ENCODE measurements at places on chromosomes 3 and 15.
A peak's percentile ranks its signal among the peaks of the same experiment; 100 is the strongest.

GRCh38 chr3:46866032-46866595 lies 2.9 kb upstream of the MYL3 start:
- DNase-seq = no peak

GRCh38 chr15:76533995-76534394 lies 197.4 kb downstream of the ISL2 start:
- no peak for DNase-seq

DNA sequence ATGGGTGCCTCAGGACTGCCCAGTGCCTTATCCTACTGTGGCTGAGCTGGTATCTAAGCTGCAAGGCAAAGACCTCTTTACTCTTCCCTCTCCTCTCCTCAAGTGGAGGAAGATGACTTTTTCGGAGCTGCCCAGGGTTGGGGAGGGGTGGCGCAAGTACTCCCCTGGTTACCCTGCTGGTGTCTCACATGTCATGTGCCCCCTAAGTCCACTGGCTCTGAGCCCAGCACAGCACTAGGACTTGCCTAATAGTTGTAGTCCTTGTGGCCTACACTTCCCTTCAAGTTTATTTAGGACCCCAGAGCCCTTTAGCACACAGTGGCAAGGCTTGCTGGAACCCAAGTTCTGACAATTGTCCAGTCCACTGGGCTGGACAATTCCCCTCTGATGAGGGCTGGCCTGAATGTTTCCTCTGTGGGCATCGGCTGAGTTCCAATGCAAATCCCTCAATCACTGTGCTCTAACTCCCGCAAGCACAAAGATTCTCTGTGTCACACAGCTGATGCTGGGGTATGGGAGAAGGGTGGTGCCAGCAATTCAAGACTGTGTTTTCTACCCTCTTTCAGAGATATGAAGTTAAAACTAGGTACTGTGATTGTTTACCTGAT lies 60.4 kb downstream of the UQCC5 start:
- DNase-seq = no peak

DNA sequence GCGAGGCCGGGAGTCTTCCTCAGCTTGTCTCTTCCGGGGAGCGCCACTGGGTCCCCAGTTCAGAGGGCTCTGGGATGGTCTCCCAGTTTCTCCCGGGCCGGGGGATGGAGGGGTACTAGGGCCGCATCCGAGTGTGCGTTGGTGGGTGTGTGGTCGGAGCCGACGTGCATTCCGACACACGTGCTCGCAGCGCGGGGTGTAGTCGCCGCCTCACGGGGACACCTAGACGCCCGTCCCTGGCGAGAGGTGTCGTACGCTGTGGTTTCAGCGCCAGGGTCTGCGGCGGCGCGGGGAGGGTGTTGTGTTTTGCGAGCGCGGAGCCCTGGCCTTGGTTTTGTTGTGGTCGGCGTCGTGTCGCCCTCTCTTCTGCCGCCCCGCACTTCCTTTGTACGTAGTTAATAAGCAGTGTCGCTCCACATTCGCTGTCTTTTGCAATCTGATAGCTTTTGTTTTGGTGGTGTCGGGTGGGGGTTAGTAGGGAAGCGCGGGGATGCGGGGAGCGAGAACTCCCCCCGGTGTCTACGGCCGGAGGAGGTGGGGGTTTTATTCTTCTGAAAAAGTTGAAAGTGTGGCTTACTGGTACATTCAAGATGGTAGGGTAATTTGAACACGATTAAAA lies 2.2 kb downstream of the IGF1R start:
- DNase-seq = no peak

- no peak for DNase-seq
Measured at GRCh38 chr3:186596568-186597287, 16.1 kb upstream of the AHSG start.

DNA sequence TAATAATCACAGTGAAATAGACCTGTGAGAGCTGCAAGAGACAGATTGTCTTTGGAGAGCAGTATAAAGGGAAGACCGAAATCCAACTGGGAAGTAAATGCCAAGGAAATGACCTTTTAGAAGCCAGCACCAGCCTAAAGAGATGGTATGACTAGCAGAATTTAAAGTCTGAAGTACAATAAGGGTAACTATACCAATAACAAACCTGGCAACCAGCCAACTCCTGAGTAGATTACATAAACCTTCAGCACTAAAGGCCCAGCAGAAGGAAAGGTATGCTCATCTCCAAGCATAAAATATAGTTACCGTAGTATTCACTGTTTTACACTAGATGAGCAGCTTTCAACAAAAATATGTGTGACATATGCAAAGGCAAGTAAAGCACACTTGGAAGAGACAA lies 155.1 kb upstream of the SATB1 start:
- DNase-seq = no peak

DNA sequence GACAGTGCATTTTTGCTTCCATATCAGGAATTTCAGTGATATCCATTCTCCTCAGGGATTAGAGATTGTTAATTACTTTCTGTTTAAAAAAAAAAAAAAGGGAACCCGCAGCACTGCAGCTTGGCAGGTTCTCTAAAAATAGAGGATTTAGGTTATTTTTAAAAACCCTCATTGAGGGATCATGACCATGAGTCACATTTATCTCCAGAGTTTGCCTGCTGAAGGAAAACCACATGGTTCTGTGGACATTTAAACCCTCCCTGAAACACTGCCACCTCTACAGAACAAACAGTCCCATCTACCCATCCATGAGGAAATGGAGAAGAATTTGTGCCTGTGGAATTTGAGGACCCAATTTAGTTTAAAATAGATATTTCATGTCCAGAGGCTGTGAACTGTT lies 66.2 kb upstream of the UBE2E1 start:
- no peak for DNase-seq

DNA sequence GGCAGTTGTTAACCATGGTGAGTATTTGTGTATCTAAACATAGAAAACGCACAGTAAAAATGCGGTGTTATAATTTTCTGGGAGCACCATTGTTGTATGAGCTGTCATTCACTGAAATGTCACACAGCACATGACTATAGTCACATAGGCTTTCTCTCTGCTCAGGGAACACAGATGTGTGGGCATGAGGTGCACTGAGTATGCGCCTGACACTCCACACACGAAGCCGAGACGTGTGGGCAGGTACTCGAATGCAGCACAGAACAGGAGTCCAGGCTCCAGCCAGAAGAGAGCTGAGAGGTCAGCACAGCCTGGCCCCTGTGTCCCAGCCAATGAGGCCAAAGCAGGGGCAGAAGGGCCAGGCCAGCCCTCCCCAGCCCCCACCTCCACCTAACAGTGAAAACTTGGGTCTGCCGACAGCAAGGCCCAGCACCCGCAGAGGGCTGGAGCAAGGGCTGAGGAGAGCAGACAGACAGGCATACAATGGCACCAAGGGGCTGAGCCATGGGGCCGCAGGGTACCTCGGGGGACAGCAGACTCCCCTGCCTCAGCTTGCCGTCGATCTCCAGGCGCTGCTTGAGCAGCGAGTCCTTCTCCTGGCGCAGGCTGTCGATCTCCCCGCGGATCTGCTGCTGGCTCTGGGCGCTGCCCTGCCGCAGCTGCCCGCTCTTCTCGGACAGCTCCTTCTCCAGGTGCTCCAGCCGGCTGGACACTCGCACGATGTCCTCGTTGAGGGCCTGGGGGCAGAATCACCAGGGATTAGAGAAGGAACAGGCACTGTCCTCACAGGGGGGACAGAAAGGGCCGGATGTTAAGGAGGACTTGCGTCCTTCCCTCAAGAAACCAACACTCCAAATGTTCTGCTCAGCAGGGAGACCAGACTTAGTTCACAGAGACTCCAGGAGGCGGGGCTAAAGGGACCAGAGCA lies 24.0 kb downstream of the KIF7 start:
- DNase-seq = no peak

DNA sequence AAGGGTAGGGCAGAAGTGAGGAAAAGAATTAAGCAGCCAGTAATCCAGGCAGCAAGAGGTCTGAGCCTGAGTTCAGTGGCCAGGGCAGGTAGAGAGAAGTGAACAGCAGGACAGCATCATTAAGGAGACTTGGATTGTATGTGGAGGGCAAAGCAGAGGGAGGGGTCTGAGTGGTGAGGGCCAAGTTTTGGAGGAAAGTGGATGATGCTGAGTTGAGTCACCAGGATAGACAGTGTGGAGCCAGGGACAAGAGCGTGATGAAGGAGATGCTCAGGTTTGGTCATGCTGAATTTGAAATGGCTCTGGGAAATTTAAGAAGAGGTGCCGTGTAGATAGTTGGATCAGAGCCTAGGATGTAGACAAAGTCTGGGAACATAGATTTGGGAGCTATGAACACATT lies 93.1 kb downstream of the ARHGEF26 start:
- no peak for DNase-seq

DNA sequence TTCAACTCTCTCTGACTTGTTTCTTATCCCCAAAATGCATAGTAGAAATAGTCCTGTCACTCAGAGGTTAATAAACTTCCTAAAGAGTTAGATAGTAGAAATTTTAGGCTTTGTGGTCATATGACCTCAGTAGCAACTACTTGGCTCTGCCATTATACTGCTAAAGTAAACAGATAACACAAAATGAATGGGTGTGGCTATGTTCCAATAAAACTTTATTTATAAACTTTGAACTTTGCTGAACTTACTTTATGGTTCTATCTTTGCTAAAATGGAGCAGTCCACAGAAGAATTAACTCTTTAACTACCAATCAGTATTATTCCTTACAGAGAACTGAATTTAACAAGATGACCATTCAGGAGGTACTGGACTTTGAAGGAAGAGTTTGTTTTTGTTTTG lies 393.6 kb upstream of the CDIN1 start:
- DNase-seq = no peak

DNA sequence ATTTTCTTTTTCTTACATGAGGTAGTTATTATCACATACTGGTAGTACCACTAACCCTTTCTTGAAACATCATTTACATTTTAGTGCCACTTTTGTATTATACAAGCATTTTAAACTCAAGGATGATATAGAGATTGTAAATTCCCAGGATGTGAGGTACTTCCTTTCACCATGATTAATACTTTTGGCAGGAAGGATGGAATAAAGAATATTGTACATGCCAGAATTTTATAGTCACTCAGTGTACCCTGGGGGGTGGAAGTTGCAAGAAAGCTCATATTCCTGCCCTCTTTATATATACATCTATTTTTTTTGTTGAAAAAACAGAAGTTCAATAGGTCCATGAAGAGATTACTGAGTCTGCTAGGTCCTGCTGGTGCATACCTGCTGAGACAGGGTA lies 141.0 kb upstream of the PLSCR5 start:
- no peak for DNase-seq

GRCh38 chr15:22952796-22953579 lies 27.2 kb downstream of the CYFIP1 start:
- no peak for DNase-seq

GRCh38 chr3:137963463-137963862 lies 46.5 kb upstream of the CLDN18 start:
- DNase-seq = no peak

GRCh38 chr3:173912126-173912525 lies 514.6 kb downstream of the NLGN1 start:
- no peak for DNase-seq

- no peak for DNase-seq
Measured at GRCh38 chr3:177111541-177111949, 85.7 kb downstream of the TBL1XR1 start.

GRCh38 chr3:194031867-194032635 lies 103.9 kb upstream of the HES1 start:
- no peak for DNase-seq

- no peak for DNase-seq
Measured at GRCh38 chr3:50652709-50653108, 22.0 kb upstream of the DOCK3 start.

DNA sequence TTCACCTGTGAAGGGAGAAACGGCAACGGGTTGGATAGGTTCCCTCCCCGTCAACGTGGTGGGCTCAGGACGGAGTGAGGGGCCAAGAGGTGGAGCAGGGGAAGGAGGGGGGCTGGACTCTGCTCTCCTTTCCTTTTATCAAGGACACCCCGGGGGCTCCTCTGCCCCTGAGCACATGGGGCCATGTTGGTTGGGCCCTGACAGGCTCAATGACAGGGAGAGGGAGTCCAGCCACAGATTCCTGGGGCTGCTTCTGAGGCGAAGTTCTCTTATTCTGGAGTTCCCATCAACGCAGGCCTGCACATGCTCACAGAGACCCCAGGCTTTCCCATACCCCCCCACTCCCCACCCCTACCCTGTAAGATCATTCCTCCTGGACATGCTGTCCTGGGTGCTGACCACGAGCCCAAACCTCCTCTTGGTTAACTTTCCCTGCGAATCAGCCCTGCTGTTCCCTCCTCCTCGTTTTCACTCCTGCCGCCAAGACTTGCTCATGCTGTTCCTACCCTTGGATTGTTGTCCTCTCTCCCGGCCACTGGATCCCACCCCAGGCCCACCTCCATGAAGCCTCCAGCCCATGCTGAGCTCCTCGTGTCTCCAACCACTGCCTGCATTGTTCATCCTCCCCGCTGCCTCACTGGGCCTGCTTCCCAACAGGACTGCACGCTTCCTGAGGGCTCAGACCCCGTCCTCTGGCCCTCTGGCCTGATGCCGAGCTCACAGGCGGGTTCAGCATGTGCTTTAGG lies 61.2 kb downstream of the SENP2 start:
- DNase-seq = no peak

DNA sequence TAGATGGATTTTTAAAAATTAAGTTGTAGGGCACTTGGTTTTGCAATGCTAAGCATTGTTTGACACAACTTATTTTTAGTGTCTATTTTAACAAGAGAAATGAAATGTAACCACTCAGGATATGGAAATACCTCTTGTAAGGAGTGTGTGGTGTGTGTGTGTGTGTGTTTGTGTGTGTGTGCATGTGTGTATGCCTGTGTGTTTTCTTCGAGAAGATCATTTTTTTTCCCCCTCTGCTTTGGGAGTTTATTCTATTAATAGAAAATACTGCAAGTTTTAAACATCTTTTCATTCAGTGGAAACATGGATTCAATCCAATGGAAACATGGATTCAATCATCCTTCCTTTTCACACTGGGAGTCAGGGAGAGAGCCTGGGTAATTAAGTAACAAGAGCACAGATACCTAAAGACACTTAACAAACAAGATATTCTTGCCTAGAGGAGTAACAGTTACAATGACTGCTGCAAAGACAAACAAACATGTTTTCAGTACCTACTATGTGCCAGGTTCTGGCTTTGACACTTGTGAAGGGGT lies 567.2 kb upstream of the TBL1XR1 start:
- DNase-seq = no peak

- no peak for DNase-seq
Measured at GRCh38 chr3:67558426-67558825, 96.0 kb downstream of the SUCLG2 start.

GRCh38 chr3:65033576-65033975 lies 345.8 kb upstream of the ADAMTS9 start:
- DNase-seq = no peak

GRCh38 chr3:193552923-193553322 lies 1.8 kb downstream of the ATP13A4 start:
- no peak for DNase-seq

GRCh38 chr15:49235446-49236124 lies 65.5 kb downstream of the GALK2 start:
- peak; percentile 54 for DNase-seq

DNA sequence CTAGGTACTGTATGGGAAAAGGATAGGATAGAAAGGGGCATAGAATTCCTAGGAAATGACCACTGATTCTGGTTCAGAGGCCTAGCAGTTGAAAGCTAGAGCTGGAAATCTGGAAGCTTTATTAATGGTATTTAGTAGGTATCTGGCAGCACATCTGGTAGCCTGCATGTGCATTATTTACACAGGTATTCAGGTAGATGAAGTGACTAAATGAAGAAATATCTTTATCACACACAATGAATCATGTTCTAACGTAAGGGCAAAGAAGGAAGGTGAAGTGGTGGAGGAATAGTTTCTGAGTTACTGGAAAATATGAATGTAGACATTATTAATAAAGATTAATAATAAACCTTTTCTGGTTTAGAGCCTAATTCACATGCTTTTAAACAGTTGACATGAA lies 119.9 kb downstream of the MBNL1 start:
- no peak for DNase-seq

GRCh38 chr3:188701485-188701969 lies 470.2 kb upstream of the TPRG1 start:
- DNase-seq = no peak

Measured in LNCaP clone FGC (cell line).